Activated CD4-positive, alpha-beta T cell treated with anti-CD3 and anti-CD28 coated beads, Interleukin-2, amount 10 ng/mL, durations not matched to agents 7 days and 5 days (primary cell): ENCODE measurements at places on chromosomes 7 and 10. TPM values are rescaled to one million over a fixed set of nuclear protein-coding genes. Genes with fewer than 3 reads are reported as not detected.

The NPFFR1 gene
- not detected for total RNA-seq

The INMT gene
- total RNA-seq: 1.3 TPM

DNA sequence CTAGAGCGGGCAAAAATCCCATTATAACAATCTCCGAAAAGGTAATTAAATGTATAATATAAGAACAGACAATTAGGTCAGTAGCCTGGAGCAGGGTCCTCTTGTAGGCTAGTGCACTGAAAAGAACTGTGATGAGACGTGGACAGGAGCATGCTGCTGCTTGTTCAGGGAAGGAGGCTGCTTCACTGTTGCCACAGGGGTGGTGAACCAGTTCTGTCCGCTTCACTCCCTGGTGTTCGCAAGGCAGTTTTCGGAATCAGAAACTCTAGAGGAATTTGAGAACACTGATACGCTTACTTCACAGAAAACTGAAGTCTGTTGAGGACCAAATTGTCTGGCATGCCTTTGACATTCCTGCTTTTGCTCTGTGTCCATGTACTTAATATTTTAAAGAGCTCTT is 17.4 kb downstream of the ZNRF2 start:
- no peaks in the 10 kb centered on the region for H3K27me3 ChIP-seq
- H3K4me1 ChIP-seq: peaks cover 25% of the 10 kb centered on the region
- no peak overlapping the region for H3K27ac ChIP-seq

DNA sequence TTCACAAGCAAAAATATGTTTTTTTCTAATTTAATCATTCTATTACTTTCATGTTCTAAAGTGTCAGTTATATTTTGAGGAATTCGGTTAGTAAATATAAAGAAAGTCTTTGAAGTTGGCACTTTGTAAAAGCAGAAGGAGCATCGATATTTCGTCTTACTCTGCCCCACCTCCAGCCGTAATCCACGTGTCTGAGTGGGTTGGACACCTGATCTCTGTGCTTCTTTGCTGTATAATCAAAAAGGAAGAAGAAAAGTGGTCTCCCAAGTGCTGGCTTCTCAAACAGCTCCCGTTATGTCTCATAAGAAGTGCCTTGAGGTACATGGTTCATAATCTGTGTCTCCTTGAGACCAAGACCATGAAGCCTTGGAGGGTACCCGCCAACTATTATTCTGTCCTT is 19.8 kb downstream of the PRKAR2B start:
- no peaks in the 10 kb centered on the region for H3K36me3 ChIP-seq
- peaks cover 2% of the 10 kb centered on the region for H3K4me1 ChIP-seq
- H3K27me3 ChIP-seq: peaks cover 20% of the 10 kb centered on the region
- no peak for DNase-seq

DNA sequence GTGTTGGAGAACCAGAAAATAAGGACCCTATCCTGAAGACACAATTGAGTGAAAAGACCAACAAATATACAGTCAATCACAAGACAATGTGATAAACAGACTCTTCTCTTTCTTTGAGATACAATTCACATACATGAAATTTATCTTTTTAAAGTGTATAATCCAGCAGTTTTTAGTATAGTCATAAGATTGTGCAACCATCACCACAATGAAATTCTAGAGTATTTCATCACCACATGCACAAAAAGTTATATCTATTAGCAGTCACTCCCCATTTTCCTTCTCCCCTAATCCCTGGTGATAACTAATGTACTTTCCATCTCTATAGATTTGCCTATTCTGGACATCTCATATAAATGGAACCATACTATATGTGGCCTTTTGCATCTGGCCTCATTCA is 8.2 kb upstream of the SORBS1 start:
- no peak overlapping the region for H3K4me3 ChIP-seq
- H3K27ac ChIP-seq: no peak overlapping the region
- DNase-seq: no peak
- H3K4me1 ChIP-seq: no peaks in the 10 kb centered on the region
- peaks cover 14% of the 10 kb centered on the region for H3K27me3 ChIP-seq

- H3K36me3 ChIP-seq: peaks cover 64% of the 10 kb centered on the region
- H3K27me3 ChIP-seq: no peaks in the 10 kb centered on the region
- peaks cover 58% of the 10 kb centered on the region for H3K4me1 ChIP-seq
- peak overlapping the region; percentile 77 for H3K27ac ChIP-seq
- H3K4me3 ChIP-seq: peak overlapping the region; percentile 19
- DNase-seq: peak; percentile 48
Observed at GRCh38 chr10:103429647-103430046, 22.5 kb downstream of the CALHM2 start.
